Left renal pelvis (tissue), 4 donors: ENCODE measurements at places on chromosomes 16 and 17.

- no peak for DNase-seq
Measured at GRCh38 chr17:81553616-81554181, 1.5 kb upstream of the FAAP100 start.

- DNase-seq: no peak
Measured at GRCh38 chr16:52567193-52567592, 20.2 kb upstream of the TOX3 start.

GRCh38 chr17:4144422-4144747 is 1.4 kb downstream of the CYB5D2 start:
- no peak for DNase-seq

DNA sequence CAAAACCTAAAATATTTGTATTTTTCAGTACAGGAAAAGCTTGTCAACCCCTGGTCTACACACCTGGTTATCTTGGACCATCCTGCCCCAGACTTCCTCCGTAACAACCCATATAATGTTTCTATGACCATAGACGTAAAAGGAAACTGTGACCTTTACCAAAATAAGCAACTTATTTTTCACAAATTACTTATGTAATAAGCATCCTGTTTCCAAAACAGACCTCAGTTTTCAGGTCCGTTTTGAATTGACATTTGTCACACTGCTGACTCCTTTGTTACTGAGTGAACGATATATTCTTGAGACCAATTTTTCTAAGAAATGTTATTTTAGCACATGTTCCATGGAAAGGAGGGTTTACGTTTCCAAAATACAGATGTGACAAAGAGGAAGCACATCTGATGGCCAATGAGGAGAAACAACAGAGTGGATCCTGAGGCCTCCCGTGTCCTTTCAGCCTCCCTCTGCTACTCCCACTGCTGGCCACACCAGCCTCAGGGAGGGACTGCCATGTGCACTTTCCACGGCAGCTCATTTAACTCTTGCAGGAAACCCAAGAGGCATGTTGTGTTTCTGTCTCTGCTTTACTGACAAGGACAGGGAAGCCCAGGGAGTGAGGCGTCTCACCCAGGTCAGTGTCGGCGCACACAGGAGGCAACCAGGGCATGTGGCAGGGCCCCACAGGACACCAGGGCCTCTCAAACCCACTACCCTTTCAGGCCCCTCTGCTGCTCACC is 20.1 kb upstream of the ALDH3A1 start:
- DNase-seq: no peak

- no peak for DNase-seq
Measured at GRCh38 chr17:38701504-38702165, 3.4 kb upstream of the MLLT6 start.

GRCh38 chr16:24463196-24463945 is 76.0 kb upstream of the RBBP6 start:
- no peak for DNase-seq

- DNase-seq: no peak
Measured at GRCh38 chr17:77451245-77451893, 310.6 kb downstream of the SEC14L1 start.

DNA sequence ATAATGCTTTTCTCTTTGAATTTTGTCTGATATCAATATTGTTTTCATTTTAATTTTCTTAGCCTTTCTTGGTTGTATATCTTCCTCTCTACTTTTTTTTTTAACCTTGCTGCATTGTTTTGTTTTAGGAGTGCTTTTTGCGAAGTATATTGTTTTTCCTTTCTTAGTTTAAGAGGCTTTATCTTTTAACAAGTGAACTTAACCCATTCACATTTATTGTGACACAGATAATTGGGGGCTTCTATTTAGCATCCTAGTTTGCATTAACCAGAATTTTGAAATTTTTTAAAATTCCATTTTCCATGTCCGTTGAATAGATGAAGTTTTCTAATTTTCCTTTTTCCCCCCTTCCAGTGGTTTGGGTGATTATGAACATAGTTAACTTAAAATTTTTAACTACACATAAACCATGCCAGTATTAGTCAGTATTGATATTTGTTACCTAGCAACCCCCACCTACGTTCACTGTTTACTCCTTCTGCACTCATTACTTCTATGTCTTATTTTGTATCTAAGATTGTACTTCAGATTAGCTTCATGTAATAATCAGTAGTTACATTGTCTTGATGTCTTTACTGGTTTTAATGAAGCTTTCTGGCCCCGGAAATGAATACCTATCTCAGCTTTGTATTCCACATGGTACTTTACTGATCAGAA is 44.4 kb downstream of the TNRC6A start:
- no peak for DNase-seq

- DNase-seq: no peak
Measured at GRCh38 chr16:85987750-85988078, 88.8 kb downstream of the IRF8 start.

DNA sequence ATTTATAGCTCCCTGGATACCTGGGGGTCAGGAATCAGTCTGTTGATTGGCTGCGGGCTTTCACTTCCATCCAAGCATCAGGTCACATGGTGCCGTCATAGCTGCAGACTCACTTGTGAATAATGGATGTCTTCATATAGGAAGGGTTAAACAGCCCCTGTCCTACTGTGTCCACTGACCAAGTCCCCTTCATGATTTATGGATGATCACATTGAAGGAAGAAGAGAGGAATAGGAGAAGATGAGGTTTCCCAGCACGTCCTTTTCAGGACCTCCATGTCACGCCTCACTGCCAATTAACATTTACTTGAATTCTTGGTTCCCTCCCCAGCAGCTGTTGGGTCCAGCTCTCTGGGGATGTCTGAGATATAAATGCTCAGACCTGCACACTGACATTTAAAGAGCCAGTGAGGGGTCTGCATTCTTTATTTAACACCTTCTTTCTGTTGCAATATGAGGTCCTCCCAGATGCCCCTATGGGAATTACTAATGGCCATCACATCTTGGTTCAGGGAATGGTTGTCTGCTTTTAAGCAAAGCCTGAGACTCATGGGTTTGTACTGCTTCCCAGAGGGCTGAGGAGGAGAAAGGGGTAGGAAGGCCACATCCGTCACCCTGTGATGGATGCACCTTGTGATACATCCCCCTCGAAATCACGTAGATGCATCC is 230.6 kb upstream of the HSBP1 start:
- no peak for DNase-seq

DNA sequence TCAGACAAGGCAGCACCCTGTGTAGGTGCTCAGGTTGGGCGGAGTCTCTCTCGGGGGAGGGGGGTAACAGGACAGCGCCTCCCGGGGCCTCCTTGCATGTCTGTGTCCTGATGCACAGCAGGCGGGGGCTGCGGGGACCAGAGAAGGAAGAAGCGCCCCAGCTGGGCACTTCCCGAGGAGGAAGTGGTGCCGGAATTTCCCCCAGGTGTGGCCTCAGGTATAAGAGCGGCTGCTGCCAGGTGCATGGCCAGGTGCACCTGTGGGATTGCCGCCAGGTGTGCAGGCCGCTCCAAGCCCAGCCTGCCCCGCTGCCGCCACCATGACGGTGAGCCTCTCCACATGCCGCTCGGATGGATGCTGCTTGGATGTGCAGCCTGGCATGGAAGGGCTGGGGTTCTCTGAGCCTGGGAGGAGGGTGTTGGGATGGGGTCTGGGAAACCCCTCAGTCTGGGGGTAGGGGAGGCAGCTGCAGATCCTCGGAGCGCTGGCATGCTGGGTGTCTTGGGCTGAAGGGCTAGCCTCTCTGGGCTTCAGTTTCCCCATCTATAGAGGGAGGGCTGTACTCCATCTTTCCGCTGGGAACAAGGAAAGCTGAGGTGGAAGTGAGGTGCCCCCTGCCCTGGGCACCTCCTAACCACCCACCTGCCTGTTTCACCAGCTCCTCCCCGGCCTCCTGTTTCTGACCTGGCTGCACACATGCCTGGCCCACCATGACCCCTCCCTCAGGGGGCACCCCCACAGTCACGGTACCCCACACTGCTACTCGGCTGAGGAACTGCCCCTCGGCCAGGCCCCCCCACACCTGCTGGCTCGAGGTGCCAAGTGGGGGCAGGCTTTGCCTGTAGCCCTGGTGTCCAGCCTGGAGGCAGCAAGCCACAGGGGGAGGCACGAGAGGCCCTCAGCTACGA is at the start of gene IL17C:
TSS of gene IL17C (plus strand) at position 250 of the 908 bp plus-strand sequence. CDS start at position 320, 70 bp downstream.
- DNase-seq: no peak

DNA sequence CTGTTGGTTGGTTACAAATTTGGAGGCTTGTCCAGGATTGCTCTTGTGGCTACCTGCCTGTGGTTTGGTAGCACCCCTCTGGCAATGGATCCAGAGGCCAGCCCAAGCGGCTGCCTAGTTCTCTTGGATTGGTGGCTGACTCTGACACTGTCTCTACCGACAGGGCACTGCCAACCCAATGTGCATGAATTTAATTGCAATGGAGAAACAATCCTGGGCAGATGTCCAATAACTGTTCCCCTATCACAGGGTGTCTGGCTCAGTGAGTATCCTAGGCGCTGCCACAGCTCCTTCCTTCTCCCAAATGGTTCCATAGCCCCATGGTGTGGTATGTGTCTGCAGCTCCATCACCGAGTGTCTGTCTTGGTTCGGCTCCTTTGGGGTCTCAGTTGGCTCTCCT is 19.5 kb downstream of the N4BP1 start:
- no peak for DNase-seq

- no peak for DNase-seq
Measured at GRCh38 chr17:54982399-54982798, 13.8 kb downstream of the STXBP4 start.

- no peak for DNase-seq
Measured at GRCh38 chr17:57956291-57957119, 1.3 kb upstream of the CUEDC1 start.

GRCh38 chr16:3654249-3654991 is at the start of gene DNASE1:
Gene DNASE1, plus strand, starts transcription at chr16:3654691. Its CDS starts 683 bp downstream, at chr16:3655374.
- DNase-seq: no peak

DNA sequence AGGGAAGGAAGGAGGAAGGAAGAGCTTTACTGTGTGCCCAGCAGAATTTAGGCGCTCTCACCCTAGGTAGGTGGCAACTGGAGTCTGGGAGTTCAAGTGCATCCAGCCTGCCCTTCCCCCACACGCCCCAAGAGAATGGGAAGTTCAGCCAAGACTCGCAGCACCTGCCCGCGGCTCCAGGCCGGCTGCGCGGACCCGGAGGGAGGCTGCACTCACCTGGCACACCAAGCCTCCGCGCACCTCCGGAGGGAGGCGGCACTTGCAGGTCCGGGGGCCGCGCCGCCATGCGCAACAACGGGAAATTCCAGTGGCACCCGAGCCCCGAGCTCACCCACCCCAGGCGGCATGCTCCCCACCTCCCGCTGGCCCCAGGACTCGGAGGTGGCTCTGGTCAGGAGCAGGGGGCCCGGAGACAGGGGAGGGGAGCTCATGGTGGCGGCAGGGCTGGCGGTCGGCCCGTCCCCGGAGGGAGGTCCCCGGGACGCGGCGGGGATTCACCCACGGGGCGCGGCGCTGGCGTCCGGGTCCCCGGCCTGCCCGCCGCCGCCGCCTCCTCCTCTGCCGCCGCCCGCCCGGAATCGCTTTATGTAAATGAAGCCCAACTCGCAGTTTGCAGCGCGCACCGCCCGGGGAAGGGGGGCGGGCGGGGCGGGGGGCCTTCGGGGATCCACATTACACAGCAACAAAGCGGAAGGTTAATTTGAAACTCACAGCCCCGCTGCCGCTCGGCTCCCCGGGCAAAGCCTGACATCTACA is at the start of gene ZFHX3:
TSS of gene ZFHX3 (minus strand) at position 593 of the 756 bp plus-strand sequence. CDS start 87,983 bp downstream, outside the sequence.
- no peak for DNase-seq

- no peak for DNase-seq
Measured at GRCh38 chr17:4834681-4835020, 1.5 kb downstream of the MINK1 start.

GRCh38 chr17:881778-882177 is 97.8 kb downstream of the NXN start:
- DNase-seq: no peak

- no peak for DNase-seq
Measured at GRCh38 chr16:83200005-83200779, 573.4 kb downstream of the CDH13 start.

GRCh38 chr17:14396547-14396946 is 95.7 kb downstream of the HS3ST3B1 start:
- no peak for DNase-seq

DNA sequence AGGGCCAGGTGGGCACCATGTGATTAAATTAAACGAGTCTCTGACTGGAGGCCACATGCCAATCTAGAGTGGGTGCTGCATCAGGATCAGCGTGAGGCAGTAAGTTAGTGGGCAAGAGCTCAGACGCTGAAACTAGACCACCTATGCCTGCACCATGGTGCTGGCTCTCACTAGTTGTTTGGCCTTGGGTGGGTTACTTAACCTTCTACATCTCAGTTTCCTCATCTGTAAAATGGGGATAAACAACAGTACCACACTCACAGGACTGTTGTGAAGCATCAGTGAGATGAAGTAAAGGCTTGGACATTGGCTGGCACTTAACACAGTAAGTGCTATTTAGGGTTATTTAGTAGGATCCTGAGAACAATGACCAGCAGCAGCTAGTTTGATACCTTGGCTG is 5.9 kb downstream of the NDUFAB1 start:
- no peak for DNase-seq
